ENCODE measurements at places on chromosomes 6 and 20. TPM values are rescaled to one million over a fixed set of nuclear protein-coding genes. Genes with fewer than 3 reads are reported as not detected.

CALHM5 gene
- 3.0 TPM for total RNA-seq

DEK gene
- 227 TPM for total RNA-seq

TCP11 gene
- total RNA-seq = 0.25 TPM

TBP gene
- total RNA-seq = 10.0 TPM

AVP gene
- total RNA-seq = not detected

OR2J3 gene
- total RNA-seq = not detected

POLR1H gene
- 34.8 TPM for total RNA-seq

GABRR1 gene
- not detected for total RNA-seq

L3MBTL1 gene
- total RNA-seq = 8.0 TPM

GNAS-AS1 gene
- total RNA-seq = 0.87 TPM

DUSP15 gene
- not detected for total RNA-seq

CRISP2 gene
- not detected for total RNA-seq

VSX1 gene
- not detected for total RNA-seq

RIPOR2 gene
- 8.7 TPM for total RNA-seq

PARD6B gene
- 3.5 TPM for total RNA-seq

BMP5 gene
- total RNA-seq = not detected

RIPPLY2 gene
- total RNA-seq = 0.87 TPM

CRISP3 gene
- total RNA-seq = not detected

TNNC2 gene
- 0.12 TPM for total RNA-seq

GSTA2 gene
- not detected for total RNA-seq

COX4I2 gene
- total RNA-seq = not detected

ADGRF5 gene
- under 0.01 TPM for total RNA-seq

PROCR gene
- 67.1 TPM for total RNA-seq

SLC22A16 gene
- total RNA-seq = not detected

GSTA3 gene
- not detected for total RNA-seq

TRIM31 gene
- not detected for total RNA-seq

LINC00237 gene
- not detected for total RNA-seq

TREM2 gene
- not detected for total RNA-seq

Measured in uterine smooth muscle cell (primary cell).